RWPE1 (cell line): ENCODE measurements at places on chromosomes 6 and 20.

GRCh38 chr20:64077876-64078551 lies 1.3 kb downstream of the RGS19 start:
- DNase-seq: no peak

DNA sequence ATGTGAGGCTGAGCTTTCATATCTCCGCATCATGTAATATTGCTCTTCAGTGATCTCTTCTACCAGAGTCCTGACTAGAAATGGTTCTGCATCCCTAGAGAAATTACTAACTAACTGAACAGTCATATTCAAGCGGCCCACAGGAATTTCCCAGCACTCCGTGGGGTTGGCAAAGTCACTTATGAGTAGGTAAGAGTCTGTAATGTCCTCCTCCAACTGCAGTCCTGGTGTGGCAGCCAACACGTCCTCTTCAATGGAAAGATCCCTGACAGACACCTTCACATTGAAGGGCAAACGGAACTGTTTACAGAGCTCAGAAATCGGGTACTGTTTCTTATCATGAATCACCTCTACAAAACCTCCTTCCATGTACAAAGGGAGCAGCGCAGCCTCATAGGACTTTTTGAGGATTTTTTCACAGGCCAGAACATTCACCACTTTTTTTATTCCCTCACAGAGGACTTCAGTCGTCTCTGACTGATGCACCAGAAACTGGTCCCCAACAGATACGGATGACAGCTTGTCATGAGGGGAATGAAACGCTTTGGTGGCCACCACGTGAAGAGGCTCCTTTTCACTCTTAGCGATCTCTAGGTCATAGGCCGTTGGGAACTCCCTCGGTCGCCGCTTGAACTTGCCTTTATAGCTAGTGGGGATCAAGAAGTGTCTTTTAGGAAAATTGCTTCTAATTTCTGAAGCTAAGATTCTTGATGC lies 87.7 kb downstream of the THEMIS start:
- DNase-seq: no peak

- DNase-seq: peak; percentile 3
These were observed 256.3 kb downstream of the ADGRB3 start for GRCh38 chr6:68891419-68891818.

GRCh38 chr6:105855433-105855832 lies 230.7 kb upstream of the PRDM1 start:
- DNase-seq: no peak

DNA sequence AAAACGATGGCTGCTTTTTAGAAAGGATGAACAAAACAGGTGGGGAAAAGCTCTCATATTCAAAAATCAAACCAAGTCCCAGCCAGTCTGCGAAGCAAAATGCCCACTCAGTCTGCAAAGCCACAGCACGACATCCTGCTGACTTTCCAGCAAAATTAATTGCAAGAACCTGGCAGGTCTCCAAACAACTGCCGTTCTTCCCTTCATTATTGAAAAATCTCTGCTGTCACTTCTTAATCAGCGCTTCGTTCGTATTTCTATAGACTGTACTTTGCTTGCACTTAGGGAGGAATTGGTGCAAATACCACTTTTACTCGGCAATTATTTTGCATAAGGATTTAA lies 222.4 kb downstream of the CBLN4 start:
- no peak for DNase-seq

DNA sequence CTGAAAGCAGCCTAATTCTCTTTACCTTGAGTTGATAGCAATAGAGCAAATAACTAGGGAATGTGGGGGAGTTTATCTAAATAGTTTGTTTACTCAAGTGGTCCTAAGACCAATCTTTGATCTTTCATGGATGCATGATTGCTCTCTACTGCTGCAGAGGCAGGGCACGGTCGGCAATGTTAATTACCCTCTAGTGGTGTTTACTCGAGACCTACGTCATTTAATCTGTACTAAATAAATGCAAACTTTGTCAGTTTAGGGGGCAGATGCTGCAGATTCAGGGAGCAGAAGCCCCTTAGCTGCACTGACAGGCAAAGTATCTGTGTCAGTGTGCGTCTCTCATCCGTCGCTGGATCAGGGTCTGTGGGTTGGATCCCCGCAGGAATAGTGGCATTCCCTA lies 6.9 kb downstream of the RTN4IP1 start:
- DNase-seq: no peak

GRCh38 chr6:156164701-156165452 lies 612.3 kb upstream of the ARID1B start:
- DNase-seq: no peak

GRCh38 chr20:45991616-45992015 lies 17.1 kb upstream of the MMP9 start:
- DNase-seq: no peak

- DNase-seq: peak; percentile 99
These were observed 116.3 kb downstream of the ANKRD60 start for GRCh38 chr20:58112017-58112781.
